ENCODE measurements at places on chromosomes 7 and 10.

- no peak for DNase-seq
Measured at GRCh38 chr7:82039621-82040020, 269.8 kb upstream of the HGF start.

GRCh38 chr7:111029141-111029572 lies 61.8 kb upstream of the LRRN3 start:
- no peak for DNase-seq

GRCh38 chr7:106219170-106219569 lies 65.6 kb downstream of the NAMPT start:
- no peak for DNase-seq

- no peak for DNase-seq
Measured at GRCh38 chr7:148793590-148793989, 90.5 kb downstream of the EZH2 start.

- DNase-seq = no peak
Measured at GRCh38 chr7:34211018-34211417, 305.7 kb downstream of the BMPER start.
